ENCODE measurements at places on chromosomes 12 and 14.

GRCh38 chr12:14873440-14874185 lies 12.0 kb downstream of the MGP start:
- no peak for DNase-seq

DNA sequence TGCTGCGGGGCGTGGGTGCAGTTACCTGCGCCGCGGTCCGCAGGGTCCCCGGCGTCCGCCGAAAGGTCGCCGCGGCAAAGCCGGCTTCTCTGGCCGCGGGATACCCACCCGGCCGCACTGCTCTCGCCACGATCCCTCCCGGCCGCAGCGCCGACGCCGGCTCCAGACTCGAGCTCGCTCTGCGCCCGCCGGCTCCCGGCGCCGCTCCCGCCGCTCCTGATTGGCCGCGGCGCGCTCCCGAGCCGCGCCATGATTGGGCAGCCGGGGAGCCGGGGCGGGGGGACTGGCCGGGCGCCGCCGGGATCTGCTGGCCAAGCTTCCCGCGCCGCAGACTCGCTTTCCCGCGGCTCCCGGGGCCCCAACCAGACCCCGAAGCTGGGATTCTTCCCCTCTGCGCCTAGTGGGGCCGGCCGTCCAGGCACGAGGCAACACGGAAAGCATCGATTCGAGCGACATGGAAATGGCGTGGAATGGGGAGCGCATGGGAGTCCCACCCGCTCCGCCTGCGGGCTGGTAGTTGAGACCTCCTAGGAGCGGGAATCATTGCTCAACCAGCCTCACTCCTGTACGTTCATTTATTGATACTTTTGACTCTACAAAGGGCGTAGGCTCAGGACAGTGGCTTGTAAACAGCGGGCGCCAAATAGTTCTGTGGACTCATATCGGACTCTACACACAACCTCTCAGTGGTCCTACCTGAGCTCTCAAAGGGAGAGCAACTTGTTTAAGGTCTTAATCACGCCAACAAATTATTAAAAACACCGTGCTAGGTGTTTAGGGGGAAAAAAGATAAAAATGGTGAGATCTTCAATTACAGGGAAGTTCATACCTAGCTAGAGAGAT lies 36.4 kb upstream of the STON2 start:
- peak; percentile 93 for DNase-seq

- DNase-seq = no peak
Observed at GRCh38 chr12:89721291-89721987, 12.8 kb upstream of the ATP2B1 start.

GRCh38 chr12:47814539-47815170 lies 5.0 kb downstream of the HDAC7 start:
- DNase-seq = no peak

DNA sequence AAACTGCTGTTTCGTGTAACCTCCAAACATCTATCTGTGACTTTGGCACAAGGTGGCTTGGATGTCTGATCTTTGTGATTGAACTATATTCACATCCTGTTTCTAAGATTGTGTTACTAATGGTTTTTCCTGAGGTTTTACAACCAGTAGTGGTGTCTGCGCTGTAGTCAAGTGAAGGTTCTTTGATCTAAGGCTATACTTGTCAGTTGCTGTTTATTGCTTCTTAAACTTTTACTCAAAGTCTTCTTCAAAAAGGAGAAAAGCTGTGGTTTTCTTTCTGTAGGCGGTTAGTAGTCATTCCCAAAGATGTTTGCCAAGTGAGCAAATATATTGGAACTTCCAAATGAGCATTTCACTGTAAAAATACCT lies 12.3 kb upstream of the CALM1 start:
- DNase-seq = no peak

- DNase-seq = no peak
Observed at GRCh38 chr12:88206601-88207000, 64.5 kb downstream of the TMTC3 start.

- no peak for DNase-seq
Observed at GRCh38 chr12:1726753-1727152, 35.9 kb downstream of the ADIPOR2 start.

DNA sequence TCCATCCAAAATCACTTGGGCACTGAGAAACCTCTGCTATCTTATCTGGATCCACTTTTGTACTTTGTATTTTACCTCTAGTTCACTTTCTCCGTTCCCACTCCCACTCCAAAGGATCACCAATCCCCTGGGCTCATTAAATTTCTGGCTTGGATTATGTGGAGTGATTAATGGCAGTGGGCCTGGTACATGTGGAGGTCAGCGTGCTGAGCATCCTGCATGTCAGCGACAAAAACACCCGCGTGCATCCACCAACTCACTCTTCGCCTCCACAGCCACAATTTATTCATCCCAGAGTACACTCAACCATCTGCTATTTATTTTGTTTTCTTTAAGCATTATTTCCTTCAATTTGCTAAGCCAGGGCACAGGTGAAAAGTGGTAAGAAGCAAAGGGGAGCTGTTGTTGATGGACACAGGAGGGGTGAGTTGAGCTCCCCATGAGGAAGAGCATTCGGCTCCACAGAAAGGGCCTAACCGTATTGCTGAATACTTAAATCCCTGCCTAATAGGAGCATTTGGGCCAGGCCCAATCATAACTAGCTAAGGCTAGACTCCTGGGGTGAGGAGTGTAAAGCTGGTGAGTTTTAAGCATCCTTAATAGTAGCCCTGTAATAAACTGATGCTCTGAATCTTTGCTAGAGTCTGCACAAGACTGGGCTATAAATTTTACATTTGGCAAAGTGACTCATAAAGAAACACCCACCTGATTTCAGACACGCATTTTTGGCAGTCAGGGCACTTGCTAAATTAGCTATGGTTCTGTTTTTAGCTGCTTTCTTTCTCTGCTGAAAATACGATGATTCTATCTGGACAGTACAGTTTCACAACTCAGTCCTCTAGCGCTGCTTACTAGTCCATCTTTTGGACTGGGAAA lies 137.8 kb downstream of the SLC25A21 start:
- DNase-seq = no peak

DNA sequence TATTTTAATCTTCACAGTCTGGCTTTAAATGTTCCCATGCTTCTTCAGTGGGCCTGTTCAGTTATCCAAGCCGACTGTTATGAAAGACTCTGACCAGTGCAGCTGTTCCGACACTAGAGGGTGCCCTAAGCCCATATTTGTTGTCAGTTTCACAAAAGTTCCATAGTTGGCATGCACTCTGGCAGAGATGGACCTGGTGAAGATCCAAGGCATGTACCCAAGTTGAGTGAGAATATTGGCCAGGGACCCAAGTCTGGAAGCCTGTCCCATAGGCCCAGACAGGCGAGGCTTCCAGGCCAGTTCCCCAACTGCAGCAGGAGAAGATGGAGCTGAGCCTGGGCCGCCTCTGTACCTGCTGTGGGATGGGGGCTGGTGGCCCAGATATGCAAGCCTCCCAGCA lies 27.4 kb upstream of the GUCY2C start:
- DNase-seq = no peak

DNA sequence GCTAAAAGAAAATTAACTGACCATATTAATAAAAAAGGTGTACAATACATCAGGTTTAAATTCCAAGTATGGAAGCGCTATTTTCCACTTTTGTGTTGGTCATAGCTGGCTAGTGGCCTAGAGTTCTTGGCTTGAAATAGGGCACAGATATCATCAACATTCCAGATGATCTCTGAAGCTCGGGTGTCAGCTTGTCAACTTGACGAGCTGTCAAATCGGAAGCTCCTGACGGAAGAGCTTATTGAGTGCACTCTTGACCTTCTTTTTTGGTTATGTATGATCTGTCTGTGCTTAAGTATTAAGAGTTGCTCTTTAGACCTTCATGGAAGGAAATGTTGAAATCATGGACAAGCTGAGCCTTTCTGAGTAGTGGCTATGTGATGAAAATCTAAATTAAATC lies 177.9 kb downstream of the APAF1 start:
- DNase-seq = no peak

- no peak for DNase-seq
Observed at GRCh38 chr14:103384450-103385151, 614 bp upstream of the MARK3 start.

DNA sequence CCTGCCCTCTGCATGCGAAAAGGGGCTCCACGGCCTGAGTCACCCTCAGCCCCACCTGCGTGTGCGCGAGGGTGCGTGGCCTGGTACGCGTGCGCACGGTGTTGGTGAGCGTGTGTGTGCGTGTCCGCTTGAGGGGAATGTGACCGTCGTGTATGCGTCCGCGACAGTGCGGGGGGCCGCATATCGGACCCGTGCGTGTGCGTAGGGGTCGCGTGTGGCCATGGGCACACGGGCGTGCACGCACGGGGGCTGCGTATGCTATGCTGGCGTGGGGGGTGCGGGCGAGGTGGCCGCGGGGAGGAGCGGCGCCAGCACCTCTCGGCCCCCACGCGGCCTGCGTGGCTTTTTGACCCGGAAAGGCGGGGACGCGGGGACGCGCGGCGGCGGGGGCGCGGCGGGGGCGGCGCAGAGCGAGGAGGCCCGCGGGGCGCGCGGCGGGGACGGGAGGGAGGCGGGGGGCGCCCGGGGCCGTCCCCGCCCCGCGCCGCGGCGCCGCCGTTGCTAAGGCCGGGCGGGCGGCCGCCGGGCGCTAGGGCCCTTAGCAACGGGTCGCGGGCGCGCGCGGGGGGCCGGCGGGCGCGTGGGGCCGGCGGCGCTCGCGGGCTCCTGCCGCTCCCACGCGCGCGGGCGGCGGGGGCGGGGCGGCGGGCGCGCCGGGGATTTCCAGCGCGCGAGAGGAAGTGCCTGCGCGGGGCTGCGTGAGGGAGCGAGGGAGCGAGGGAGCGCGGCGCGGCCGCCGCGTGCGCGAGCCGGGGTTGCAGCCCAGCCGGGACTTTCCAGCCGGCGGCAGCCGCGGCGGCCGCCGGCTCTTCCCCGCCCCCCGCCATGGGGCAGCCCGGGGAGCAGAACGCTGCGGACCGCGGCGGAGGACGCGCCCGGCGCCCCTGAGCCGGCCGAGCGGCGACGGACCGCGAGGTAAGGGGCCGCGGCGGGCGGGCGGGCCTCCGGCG lies at the start of gene TRAF3:
Gene TRAF3 (plus strand): TSS at position 689 of the 950 bp plus-strand sequence. CDS start 92,753 bp downstream, outside the sequence.
- DNase-seq = peak; percentile 64

DNA sequence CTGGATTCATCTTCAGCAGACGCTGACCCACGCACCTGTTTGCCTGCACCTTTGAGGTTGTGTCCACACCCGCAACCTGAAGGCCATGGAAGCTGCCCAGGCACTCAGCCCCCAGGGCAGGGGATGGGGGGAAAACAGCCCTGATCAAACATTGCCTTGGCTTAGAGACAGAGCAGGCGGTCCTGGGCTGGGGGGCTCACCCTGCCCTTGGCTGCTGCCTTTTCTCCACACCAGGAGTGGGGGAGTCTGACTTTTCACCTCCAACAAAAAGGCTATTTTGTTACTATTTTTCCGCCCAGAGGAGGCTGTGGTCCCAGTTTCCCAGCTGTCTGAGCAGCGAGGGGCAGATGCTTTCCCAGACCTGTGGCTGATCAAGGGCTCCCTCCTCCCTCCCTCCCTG lies 24.2 kb downstream of the BCL11B start:
- no peak for DNase-seq

GRCh38 chr14:93104961-93105360 lies 10.8 kb downstream of the ITPK1 start:
- no peak for DNase-seq

GRCh38 chr14:44589180-44589579 lies 82.1 kb upstream of the FSCB start:
- DNase-seq = peak; percentile 42

DNA sequence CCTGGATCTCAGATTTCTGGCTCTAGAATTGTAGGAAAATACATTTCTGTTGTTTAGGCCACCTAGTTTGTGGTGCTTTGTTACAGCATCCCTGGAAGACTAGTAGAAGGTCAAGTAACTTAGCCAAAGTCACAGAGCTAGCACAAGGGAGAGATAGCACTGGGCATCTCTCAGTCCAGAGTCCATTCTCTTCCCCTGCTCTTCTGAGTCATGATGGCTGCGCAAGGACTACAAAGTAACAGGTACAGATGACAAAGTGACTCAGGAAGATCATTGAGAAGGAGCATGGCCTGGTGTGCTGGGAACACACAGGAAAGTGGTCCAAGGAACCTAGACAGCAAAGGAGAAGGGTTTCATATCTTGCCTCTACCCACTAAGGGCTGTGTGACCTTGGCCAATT lies 19.3 kb downstream of the SLC17A8 start:
- DNase-seq = no peak

All from NCI-H345 (cell line).